ENCODE measurements at places on chromosomes 16 and 17.

GRCh38 chr16:78869492-78869891 lies 731.0 kb downstream of the MAF start:
- no peak for DNase-seq

- DNase-seq = no peak
Measured at GRCh38 chr16:57610611-57611010, 17.8 kb upstream of the ADGRG1 start.

DNA sequence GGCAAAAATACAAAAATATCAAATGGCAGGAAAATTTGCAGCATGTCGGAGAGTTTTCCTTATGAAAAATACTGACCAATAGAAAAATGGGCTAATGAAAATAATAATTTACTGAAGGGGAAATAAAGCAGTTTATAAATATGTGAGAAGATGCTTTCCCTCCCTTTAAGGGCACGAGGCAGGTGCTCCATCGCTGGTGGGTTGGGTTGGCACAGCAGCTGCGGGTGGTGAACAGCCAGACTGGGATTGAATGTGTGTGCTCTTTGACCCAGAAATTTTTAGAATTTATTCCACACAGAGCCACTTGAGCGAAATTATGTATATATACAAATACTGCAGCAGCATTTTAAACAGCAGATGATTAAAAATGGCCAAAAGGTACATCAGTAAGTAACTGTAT lies 109.1 kb upstream of the ZNF750 start:
- no peak for DNase-seq

GRCh38 chr17:65371702-65372101 lies 189.7 kb downstream of the AXIN2 start:
- DNase-seq = no peak

- no peak for DNase-seq
Measured at GRCh38 chr16:30741461-30741914, 6.7 kb upstream of the PHKG2 start.

GRCh38 chr17:50565402-50566350 lies 5.2 kb downstream of the CACNA1G start:
- DNase-seq = no peak

GRCh38 chr17:39107155-39107554 lies 44.3 kb downstream of the PLXDC1 start:
- no peak for DNase-seq

DNA sequence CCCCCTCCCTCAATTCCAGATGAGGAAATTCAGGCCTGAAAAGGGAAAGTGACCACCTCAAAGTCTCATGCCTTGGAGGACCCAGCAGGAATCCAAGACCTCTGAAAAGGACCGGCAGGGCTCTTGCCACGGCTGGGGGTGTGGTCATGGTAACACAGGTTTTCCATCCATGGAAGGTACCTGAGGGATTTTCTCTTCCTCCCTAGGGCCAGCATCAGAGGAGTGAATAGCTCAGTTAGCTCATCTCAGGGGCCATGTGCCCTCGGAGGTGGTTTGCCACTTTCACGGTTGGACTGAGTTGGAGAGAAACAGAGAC lies 1.3 kb downstream of the CIITA start:
- no peak for DNase-seq

DNA sequence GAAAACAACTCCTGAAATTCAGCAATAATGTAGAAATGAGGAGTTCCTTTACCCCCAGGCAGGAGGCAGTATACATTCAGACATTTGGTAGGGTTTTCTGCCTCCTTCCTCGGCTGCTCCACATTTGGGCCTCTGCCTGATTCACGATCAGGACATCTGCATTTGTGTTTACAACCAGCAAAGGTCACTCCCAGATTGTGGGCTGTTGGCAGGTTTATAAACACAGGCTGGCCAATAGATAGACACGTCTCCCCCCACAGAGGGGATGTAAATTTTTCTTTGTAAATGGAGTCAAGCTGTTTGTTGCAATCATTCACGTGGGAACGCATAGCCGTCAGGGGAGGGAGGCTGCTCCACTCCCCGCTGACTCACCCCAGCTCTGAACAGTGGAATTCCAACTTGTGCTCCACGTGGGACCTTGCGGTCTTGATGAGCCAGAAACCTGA lies 252.1 kb upstream of the N4BP1 start:
- DNase-seq = no peak

DNA sequence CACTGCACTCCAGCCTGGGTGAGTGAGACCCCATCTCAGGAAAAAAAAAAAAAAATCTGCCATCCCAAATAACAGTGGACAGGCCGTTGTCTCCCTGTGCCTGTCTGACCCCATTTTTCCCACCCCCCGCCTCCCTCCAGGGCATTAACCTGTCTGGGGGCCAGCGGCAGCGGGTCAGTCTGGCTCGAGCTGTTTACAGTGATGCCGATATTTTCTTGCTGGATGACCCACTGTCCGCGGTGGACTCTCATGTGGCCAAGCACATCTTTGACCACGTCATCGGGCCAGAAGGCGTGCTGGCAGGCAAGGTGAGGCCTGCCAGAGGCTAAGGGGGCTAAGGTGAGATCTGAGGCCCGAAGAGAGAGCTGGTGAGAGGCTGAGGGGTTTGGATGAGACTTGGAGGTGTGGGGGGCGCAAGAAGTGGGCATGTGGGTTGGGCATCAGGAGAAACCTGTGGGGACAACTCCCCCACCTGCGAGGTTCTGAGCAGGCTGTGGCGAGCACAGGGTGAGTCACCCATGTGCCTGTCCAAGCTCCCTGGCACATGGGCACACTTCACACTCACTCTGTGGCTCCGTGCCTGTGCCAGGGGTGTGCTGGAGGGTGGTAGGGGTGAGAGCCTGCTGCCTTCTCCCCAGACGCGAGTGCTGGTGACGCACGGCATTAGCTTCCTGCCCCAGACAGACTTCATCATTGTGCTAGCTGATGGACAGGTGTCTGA lies 34.7 kb downstream of the ANKRD40 start:
- no peak for DNase-seq

DNA sequence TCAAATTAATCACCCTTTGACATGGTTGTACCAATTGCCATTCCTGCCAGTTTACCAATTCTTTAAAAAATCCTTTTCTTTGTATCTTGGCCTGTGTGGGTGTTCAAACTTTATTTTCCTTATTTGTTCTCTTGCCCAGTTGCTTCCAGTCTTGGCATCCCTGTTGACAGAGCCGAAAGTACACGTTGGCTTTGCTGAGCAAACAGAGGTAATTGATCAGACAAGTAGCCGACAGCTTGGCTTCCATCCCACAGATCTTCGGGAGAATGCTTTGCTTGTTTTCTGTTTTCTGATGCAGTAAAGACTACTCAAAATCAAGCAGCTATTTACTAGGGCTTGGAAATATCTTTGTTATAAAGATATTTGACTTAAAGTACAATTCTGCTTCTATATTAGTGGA lies 506.8 kb upstream of the SALL1 start:
- no peak for DNase-seq

DNA sequence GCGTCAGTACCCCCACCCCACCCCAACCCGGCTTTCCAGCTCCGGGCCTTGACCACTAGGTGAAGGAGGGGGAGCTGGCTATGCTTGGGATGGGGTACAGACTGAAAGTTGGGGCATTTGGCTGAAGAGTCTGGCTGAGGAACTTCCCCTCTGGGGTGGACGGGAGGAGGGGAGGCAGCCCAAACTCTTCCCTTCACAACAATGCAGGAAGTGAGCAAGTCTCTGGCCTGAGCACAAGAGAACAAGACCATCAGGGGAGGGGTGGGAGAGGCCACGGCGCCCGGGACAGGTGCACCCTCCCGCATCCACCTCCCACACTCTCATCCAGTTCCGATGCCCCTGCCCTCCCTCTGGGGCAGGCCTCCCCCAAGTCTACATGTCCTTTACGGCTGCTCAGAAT lies 5.6 kb downstream of the USH1G start:
- DNase-seq = no peak

DNA sequence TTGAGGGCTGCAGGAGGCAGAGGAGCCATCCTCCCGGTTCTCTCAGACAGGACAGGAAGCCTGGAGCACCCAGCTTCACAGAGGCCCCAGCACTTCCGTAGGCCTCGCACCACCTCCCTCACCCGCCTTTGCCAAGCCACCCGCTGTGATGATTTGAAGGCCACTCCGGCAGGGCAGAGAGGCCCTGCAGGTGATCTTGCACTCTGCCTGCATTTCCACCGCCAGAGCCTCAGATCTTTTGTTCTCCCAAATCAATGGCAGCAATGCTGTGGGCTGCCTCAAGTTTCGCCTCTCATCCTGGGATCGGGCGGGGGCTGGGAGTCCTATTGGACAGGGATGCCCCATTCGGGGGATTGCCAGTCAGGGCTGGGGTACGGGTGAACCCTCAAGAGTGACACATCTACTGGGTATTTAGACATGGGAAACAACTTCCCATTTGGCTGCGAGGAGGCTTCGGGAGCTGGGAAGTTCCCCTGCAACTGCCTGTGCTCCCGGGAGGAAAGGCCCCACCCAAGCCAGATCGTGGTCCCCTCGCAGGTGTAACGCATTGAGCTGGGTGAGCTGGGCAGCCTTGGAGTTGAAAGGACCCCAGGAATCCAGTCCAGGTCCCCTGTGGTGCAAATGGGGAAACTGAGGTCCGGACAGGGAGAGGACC lies 34.8 kb upstream of the PEMT start:
- DNase-seq = no peak

GRCh38 chr16:4443986-4444385 lies 18.3 kb downstream of the DNAJA3 start:
- DNase-seq = no peak

DNA sequence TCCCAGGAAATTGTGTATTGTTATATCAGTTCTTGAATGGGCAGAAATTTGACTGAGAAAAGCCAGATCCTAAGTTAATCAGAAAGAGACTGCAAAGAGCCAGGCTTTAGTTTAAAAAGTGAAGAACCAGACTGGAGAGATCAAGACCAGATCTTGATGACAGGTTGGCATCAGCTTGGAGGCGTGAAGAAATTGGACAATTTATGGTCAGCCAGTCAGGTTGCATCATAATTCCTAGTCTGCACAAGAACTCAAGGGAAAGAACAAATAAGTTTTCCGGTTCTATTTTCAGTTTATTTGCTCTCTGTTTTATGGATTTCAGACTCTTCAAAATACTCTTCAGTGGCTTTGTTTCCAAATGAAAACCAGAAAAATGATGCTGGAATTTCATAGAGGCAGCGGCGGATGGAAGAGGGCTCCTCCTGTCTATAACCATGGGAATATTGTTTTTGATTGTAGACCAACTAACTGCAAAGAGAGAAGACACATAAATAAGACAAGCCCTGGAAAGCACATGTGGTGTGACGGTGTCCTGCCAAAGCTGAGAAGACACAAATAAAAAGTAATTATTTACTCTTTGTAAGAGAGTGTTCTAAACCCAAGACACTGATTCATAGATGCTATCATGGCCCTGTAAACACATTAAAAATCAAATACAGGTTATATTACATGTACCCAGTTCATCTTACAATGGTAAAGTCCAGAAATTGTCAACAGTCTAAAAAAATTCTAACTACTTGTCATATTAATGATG lies 91.7 kb downstream of the PCTP start:
- no peak for DNase-seq

GRCh38 chr17:297758-298157 lies 54.8 kb downstream of the RPH3AL start:
- no peak for DNase-seq

- DNase-seq = no peak
Measured at GRCh38 chr17:2849327-2849670, 53.1 kb downstream of the RAP1GAP2 start.

GRCh38 chr16:49287572-49287971 lies 5.9 kb upstream of the CBLN1 start:
- no peak for DNase-seq

DNA sequence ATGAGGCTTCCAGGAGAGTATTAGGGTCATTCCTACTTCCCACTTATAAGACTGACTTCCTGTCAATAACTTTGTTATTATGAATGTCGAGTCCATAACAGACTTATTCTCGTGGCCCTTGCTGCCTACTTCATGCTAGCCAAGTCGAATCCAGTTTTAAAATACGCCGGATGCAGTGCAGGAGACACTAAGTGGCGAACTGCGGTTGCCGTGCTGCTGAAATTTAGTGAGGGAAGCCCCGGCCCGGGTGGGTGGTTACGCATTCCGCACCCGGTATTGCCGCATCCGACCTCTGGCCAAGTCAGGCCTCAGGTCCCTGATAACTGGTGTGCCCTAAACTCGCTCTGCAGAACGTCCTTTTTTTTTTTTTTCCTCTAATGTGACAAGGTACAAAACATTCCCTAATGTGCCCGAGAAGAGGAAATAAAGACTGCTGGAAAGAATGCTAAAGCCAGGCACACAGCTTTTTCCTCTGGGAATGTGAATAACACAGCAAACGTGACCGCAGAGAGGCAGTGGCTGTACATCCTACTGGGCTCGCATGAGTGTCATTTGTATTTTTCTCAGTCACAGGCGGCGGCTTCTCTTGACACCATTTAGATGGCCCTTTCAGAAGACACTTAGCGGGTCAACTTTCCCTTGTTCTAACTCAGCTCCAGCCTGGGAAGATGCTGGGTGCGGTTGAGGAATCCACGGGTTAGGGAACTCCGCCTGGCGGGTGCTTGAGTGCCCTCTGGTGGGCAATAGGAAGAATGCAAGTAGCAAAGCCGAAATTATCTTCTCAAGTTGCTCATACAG lies 7.1 kb upstream of the AKTIP start:
- peak; percentile 24 for DNase-seq

- no peak for DNase-seq
Measured at GRCh38 chr16:27776556-27777225, 226.7 kb downstream of the KATNIP start.

DNA sequence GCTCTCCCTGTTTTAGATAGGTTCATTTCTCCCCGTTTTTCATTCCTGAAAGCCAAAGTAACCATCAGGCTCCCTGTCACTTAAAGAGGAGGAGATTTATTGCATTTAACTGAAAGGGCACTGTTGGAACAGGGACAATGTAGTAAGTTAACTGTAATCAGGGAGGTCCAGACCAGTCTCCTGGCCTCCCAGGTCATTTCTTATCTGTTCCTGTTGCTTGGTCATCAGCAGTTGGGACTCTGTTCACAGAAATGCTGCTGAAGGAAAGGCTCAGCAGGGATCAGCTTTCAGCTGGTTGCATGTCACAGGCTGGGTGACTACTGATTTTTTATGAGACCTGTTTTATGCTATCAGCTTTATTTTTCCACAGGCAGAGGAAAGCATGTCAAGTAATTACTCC lies 622.6 kb upstream of the GOT2 start:
- DNase-seq = no peak
